ENCODE measurements at places on chromosomes 7 and 10.

DNA sequence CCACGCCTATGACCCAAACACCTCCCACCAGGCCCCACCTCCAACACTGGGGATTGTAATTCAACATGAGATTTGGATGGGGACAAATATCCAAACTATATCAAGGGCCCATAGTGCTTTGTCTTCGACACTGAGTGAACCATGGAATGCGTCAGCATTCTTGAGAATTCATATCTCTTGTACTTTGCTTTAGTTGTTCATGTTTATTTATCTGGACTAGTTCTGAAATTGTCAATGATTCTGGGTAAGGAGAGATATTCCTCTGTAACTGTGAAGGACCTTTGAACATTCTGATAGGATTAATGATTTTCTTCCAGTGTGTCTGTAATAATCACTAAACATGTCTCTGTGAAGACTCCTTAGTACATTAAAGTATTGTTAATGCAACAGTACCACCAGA lies 374.8 kb downstream of the LRMDA start:
- DNase-seq: no peak

DNA sequence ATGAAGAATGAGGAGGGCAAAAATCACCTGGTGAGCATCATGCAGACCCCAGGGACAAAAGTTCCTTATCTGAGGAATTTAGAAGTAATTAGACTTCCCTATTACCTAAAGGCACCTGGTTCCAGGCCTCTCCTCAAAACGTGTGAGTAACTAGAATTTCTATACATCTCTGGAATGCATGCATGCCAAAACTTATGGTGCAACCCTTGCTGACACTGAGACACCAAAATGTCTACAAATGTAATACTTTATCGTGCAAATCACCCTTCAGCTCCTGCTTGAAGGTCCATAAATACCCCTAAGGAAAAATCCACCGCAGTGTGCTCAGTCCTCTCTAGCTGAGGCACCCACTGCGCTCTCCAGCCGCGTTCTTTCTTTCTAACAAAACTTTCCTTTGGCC lies 84.2 kb downstream of the PAXIP1 start:
- DNase-seq: peak; percentile 32

- no peak for DNase-seq
These were observed 118.7 kb upstream of the GDF10 start for GRCh38 chr10:47181052-47181849.

- DNase-seq: no peak
These were observed 386.6 kb upstream of the POM121L12 start for GRCh38 chr7:52648872-52649271.

GRCh38 chr10:30014511-30014910 lies 44.9 kb downstream of the JCAD start:
- DNase-seq: no peak

- DNase-seq: no peak
These were observed 13.2 kb downstream of the LAMB1 start for GRCh38 chr7:107989618-107990373.

DNA sequence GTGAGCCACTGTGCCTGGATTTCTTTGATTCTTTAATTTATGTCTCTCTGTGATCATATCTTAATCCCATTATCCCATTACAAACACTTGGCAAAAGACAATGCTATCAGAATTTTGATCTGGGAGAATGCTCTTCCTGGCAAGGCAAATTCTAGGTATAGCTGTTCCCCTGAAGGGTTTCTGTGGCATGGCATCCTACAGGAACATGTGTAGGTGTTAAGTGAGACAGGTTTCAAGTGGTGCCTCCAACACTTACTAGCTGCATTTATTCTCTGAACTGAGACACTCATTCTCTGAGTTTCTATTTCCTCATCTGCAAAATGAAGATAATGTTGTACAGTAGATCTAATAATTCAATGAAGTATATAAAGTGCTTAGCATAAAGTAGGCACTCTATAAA lies 87.1 kb upstream of the CTTNBP2 start:
- no peak for DNase-seq

DNA sequence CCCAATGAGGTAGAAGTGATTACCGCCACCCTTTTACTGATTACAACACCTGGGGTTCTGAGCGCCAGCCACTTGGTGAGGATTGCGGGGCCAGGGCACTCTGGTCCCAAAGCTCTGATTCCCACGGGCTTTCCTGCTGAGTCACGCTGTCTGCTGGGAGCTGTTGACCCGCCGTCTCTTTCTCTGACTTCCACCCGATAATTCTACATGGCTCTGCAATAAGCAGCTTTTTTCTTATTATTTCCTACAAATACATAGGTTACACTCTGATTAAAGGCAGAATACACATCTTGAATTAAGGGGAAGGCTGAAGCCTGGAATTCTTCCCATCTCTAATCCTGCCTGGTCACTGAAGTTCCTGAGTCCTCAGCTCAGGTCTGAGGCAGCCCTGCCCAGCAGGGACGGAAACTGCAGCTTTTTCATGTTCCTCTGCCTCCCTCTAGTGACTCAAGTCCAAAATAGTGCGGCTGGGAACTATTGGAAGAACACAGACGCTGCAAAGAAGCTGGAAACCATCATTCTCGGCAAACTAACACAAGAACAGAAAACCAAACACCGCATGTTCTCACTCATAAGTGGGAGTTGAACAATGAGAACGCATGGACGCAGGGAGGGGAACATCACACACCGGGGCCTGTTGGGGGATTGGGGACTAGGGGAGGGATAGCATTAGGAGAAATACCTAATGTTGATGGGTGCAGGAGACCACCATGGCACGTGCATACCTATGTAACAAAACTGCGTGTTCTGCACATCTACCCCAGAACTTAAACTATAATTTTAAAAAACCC lies 178.3 kb downstream of the PRKCQ start:
- DNase-seq: peak; percentile 92

DNA sequence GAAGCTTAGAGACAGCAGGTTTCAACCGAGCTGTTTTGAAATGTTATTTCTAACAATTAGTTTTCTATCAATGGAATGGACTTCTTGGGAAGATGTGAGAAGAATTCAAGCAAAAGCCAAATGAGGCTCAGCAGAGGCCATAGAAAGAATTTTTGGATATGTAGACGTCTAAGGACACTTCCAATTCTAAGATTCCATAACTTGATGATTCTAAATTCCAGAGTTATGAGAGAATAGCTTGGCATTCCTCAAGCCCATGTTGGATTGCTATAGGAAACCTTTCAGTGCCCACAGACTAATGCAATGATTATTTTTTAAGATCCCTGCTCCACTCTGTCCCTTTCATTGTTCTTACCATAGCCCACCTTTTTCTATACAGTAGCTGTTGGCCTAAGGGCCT lies 77.2 kb upstream of the PALS2 start:
- no peak for DNase-seq

- no peak for DNase-seq
These were observed 159.5 kb upstream of the ZMIZ1 start for GRCh38 chr10:78909221-78909620.

Data from islet precursor cell (in vitro differentiated cells).